RPMI8226 (cell line): ENCODE measurements at places on chromosomes 12 and 14.
A peak's percentile ranks its signal among the peaks of the same experiment; 100 is the strongest.

GRCh38 chr14:49508124-49508523 lies 78.1 kb downstream of the RPS29 start:
- no peak for DNase-seq

GRCh38 chr12:67671892-67672291 lies 23.3 kb downstream of the DYRK2 start:
- no peak for DNase-seq

GRCh38 chr12:2043054-2043453 lies 9.7 kb upstream of the CACNA1C start:
- no peak for DNase-seq

DNA sequence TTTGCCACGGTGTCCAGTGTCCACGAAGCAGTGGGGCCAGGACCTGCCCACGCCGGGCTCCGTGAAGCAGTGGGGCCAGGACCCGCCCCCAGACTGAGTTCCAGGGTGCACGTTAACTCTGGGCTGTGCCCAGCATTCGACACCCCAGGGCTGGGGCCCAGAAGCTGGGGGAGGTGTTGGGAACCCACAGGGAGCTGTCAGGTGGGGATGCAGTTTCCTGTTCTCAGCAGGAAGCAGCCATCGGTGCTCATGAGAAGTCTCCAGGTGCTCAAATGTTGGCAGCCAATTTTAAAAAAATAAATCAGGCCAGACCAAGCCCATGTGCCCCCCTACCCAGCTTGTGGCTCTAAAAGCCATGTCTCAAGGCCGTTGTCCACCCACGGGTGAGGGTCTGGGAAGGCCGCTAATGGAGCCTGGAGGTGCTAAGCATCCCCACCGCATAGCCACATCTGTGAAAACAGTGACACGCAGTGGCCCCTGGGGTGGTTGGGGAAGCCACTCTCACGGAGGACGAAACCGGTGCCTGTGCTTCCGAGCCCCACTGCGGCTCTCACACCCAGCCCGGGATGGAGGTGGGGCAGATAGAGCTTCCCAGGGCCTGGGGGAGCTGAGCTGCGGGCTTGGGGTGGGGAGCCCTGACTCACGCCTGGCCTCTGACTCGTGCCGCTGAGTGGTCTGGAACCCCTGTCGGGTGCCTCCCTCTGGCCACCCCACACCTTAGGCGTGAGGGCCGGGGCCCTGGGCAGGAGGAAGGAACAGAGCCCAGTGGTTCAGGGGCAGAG lies 53.5 kb downstream of the FBRSL1 start:
- no peak for DNase-seq

DNA sequence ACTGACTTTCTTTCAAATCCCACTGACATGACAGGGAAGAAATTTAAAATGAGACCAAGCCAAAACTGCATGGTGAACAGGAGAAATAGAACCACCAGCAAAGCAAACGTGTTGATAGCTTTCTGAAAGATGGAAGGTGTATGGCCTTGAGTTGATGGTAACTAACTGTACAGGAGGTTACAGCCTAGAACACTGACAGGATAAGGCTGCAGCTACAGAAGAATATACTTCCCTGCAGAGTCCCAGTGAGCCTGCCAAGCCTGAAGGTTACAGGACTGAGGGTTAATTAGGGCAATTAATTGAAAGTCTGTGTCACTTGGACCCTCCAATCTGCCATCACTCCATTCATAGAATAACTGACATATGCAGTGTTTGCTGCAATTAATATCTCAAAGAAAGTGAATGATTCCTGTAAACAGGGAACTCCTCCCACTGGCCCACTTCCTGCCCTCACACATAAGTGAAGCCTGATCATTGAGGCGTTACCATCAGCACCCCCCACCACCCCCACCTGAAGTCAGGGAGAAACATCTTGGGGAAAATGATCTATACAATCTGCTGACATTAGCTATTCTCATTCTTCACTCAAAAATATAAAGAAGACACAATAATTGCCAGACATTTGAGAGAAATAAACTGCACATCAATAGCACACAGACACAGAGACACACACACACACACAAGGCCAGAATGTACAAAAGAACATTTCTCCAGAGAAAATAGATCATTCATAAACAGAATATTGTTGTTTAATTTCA lies 73.4 kb downstream of the GTF2A1 start:
- no peak for DNase-seq

DNA sequence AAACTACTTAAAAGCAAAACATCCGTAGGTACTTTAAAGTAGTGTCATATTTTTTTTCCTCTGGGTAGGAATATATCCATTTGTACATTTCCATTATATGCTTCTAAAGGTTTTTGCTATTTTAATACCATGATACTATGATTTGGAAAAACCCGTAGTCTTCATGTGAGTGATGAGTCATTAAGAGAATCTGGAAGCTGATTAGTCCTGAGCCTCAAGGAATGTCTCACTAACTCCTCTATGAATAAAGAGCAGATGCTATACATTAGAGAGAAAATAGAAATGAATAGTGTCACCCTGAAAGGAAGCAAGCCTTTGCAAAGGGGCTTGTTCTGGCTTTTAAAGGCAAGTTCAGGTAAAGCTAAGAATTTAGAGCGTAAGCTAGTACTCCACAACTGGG lies 432.1 kb downstream of the CCDC91 start:
- no peak for DNase-seq

DNA sequence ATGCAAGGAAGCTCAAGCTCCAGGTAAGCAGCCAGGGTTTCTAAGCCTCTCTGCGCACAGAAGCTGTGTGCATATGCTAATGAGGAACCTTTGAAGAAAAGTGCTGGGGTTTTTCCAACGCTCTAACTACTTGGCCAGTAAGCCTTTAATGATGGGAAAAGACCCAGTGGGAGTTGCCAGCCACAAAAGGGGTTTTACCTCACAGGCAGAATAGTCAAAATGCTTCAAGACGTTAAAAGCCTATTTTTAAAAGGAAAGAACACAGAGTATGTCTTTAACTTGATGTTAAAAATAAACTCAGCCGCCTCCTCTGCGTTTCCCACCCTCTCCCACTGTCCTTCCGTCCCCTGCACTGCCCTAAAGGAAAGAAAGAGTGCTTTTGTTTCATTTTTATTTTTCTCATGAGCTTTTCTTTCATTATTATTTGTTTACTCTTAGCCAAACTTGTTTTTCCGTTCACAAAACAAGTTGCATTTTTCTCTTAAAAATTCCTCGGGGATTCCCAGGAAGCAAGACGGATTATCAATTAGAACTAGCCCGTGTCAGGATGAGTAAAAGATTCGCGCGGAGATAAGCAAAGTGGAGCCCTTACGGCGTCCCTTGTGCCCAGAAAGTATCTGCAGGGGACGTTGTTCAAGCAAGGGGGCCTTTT lies 209.8 kb upstream of the NUDT4 start:
- DNase-seq = no peak

DNA sequence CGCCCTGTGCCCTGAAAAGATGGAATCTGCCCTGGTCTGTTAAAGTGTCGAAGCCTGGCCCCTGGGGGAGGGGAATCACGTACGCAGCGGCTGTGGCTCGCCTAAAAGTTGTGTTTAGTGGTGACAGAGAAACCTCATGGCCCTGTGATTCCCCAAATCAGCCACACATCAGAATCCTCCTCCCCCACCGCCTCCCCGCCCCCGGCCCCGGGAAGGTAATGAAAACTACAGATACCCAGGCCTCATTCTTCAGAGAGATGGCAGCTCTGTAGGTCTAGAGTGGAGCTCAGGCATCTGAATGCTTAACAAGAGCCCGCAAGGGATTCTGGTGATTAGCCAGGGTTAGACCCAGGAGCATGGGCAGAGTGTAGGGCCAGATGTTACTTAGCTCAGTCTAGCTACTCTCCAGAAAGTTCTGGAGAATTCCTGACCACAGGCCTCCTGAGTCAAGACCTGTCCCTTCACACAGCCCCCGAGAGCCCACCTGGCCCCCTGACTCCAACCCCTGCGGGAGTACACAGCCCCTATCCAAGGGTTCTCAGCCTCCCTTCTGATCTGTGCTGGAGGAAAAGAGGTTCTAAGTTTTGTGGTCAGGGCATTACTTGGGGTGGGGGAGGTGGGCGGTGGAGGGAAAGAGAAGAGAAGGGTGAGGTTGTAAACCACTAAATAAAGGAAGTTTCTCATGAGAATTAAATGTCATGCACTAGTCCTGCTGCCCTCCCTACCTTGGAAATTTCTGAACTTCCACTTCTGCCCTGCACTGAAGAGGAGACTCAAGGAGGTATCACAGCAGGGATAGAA lies 114.8 kb downstream of the PLXNC1 start:
- no peak for DNase-seq

- DNase-seq = no peak
These were observed 116.6 kb upstream of the SOX5 start for GRCh38 chr12:24066097-24066496.

GRCh38 chr14:103555559-103556337 lies 6.7 kb downstream of the BAG5 start:
- no peak for DNase-seq

GRCh38 chr12:80884651-80885050 lies 53.1 kb downstream of the LIN7A start:
- DNase-seq = no peak

- DNase-seq = peak; percentile 91
These were observed 16.1 kb downstream of the UBC start for GRCh38 chr12:124898200-124898922.

DNA sequence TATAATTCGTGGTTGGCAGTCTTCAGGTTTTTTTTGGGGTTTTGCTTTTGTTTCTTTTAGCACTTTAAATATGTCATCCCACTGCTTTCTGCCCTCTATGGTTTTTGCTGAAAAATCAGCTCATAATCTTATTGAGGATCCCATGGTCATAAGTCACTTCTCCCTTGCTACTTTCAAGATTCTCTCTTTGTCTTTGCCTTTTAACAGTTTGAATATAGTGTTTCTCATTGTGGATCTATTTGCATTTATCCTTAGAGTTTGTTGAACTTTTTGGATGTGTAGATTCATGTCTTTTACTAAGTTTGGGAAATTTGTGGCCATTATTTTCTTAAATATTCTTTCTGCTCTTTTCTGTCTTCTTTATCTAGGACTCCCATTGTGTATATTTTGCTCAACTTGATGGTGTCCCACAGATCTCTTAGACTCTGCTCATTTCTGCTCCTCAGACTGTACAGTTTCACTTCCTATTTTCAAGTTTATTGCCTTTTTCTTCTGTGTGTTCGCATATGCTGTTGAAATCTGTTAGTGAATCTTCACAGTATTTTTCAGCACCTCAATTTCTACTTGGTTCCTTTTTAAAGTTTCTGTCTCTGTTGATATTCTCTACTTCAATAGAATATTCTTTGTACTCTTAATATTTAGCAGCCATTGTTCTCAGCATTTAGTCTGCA lies 70.8 kb downstream of the WNK1 start:
- peak; percentile 66 for DNase-seq

DNA sequence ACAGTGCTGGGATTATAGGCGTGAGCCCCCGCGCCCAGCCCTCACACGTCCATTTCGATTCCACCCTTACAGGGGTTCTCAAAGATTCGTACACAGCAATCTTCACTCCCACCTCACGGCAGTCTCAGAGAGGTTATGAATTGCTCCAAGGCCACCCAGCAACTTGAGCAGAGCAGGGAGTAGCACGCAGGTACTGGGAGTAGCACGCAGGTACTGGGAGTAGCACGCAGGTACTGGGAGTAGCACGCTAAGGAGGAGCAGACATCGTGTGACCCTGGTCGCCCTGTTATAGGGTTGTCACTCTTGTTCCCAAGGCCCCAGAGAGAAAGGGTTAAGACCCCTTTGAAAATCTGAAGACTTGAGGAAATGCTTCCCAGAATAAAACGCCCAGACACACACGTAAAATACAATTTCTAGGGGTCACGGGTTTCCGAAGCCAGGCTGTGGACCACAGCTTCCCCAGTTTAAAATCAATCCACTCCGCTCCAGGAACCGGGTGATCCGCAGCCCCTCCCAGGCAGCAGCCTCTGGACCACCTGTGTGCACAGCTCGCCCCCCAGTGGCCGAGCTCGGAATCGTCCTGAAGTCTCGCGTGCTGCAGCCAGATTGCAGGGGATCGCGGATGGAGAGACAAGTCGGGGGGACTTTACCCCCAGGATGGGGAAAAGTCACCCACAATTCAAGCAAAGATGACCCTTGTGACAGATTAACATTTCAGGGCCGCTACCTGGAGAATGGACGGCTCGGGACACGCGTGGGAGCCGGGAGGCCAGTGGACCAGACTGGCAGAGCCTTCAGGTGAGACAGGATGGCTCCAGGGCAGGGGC lies 92.0 kb downstream of the SCARB1 start:
- peak; percentile 71 for DNase-seq

- no peak for DNase-seq
These were observed 5.4 kb downstream of the AP1G2 start for GRCh38 chr14:23561873-23562821.

DNA sequence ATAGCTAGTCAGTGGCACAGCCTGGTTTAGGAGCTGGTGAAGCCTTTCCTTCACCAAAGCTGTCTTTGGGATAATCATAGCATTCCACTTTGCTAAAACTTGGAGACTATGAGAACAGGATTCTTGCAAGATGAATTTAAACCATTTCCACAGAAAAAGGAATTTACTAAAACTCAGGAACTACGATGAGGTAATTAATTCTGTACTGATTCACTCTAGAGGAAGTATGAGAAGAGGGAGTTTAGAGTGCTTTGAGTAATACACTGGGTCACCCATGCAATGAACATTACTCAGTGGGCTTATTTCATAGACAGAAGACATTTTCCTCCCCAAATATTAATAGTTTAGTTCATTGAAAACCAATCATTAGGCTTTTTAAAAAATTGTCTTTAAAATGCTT lies 73.0 kb downstream of the RMST start:
- DNase-seq = no peak

DNA sequence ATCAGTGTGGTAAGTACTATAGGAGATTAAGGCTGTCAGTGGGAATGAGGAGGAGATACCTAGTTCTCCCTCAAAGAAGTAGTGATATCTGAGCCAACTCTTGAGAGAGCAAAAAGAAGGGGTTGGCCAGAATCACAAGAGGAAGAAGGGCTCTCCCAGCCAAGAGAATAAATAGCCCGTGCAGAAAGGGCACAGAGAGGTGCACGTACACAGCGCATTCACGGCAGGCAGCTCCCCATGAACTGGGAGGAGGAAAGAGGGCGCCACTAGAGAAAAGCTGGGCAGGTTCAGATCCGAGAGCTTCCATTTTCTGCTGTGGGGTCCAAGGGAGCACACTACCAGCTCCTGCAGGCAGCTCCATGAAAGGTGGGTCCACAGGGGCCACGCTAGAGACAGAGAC lies 59.9 kb downstream of the PPP2R5E start:
- no peak for DNase-seq

GRCh38 chr12:124564232-124564958 lies 3.0 kb downstream of the NCOR2 start:
- no peak for DNase-seq

DNA sequence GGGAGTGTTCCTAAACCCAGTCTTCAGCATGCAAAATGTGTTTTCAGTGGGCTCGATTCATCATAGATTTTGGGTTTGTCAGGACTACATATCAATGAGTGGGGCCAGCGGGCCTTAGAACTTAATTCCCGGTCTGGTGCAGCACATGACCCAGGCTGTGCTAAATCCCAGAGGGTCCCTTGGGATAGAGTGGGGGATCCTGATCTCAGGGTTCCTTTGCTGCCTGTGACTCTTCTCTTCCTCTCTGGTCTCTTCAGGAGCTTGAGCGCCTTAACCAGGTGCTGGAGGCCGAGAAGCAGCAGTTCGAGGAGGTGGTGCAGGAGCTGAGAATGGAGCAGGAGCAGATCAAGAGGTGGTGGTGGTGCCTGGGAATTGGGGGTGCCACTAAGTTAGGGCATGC lies 37.5 kb downstream of the PLEKHD1 start:
- no peak for DNase-seq

- no peak for DNase-seq
These were observed 96.5 kb downstream of the LGMN start for GRCh38 chr14:92651758-92652406.

- DNase-seq = no peak
These were observed 72.6 kb downstream of the TBX3 start for GRCh38 chr12:114611145-114612018.
